Spleen (tissue), 13 donors: ENCODE measurements at places on chromosomes 12 and 14. TPM values are rescaled to one million over a fixed set of nuclear protein-coding genes. Genes with fewer than 3 reads are reported as not detected.

SLC16A7 gene
- polyA plus RNA-seq: 3.7 TPM

COQ5 gene
- 29.2 TPM for polyA plus RNA-seq

RNF212B gene
- polyA plus RNA-seq: not detected

CLEC14A gene
- 10.0 TPM for polyA plus RNA-seq

FGF23 gene
- 0.03 TPM for polyA plus RNA-seq

OTOGL gene
- 0.11 TPM for polyA plus RNA-seq

FAM222A gene
- polyA plus RNA-seq: 5.2 TPM

ANKRD33 gene
- not detected for polyA plus RNA-seq

TNS2 gene
- 67.5 TPM for polyA plus RNA-seq

RNASE8 gene
- not detected for polyA plus RNA-seq

SOX5 gene
- polyA plus RNA-seq: 0.20 TPM

MYO1A gene
- polyA plus RNA-seq: 0.20 TPM

NRIP2 gene
- polyA plus RNA-seq: 1.5 TPM

CLIP1 gene
- polyA plus RNA-seq: 9.7 TPM

TMEM229B gene
- 3.0 TPM for polyA plus RNA-seq

DNA sequence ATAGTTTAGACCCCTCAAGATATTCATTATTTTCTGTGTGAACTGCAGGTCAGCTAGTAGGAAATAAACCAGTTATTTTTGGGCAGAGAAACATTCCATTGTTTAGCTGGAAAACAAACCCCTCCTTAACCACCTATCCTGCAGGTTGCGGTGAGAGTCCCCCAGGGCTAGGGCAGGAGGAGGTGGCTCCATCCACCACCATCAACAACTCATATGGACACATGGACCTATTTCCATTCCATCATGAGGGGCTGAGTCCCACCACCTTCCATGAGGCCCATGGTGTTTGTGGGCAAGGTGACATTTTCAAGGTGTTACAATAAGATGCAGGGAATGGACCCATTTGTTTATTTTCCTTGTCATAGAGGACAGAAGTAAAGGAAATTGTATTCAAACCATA lies 160.1 kb downstream of the FOXN3 start:
- no peak for DNase-seq

- no peak for DNase-seq
These were observed 7.9 kb upstream of the IL26 start for GRCh38 chr12:68233498-68233897.

DNA sequence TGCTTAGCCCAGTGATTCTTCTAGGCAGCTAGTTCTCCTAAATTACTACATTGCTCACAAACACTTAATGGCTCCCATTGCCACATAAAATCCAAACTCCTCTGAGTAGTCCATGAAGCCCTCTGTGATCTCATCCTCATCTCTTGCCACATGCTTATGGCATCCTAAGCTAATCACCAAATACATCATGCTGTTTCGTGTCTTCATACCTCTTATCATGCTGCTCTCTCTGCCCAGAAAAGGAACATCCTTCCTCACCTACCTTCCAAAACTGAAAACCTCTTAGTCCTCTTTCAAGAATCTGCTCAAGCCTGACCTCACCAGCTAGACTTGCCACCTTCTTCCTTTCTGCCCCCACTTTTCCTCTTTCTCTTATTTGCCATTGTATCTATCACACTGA lies 108.5 kb downstream of the DUSP6 start:
- no peak for DNase-seq

- DNase-seq: no peak
These were observed 145.1 kb upstream of the GRIP1 start for GRCh38 chr12:66823857-66824570.

- no peak for DNase-seq
These were observed 137.6 kb upstream of the PPFIA2 start for GRCh38 chr12:81896771-81897170.

GRCh38 chr12:71139153-71139735 lies 18.6 kb downstream of the TSPAN8 start:
- no peak for DNase-seq

- no peak for DNase-seq
These were observed 219.9 kb downstream of the PPM1H start for GRCh38 chr12:62714774-62715721.

DNA sequence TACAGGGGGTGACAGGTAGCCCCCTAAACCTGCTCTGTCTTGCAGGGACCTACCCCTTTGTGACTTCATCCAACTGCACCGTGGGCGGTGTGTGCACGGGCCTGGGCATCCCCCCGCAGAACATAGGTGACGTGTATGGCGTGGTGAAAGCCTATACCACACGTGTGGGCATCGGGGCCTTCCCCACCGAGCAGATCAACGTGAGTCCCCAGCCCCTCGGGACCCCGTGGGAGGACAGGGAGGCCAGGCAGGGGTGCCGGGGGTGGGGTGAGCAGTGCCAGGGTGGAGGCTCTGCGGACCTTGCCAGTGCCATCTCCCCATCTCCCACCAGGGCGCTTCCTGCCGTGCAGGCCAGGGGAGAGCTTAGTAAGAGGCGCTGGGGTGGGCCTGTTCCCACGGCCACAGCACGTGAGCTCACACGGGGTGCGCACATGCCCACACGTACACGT lies 11.1 kb upstream of the SIVA1 start:
- peak; percentile 72 for DNase-seq

GRCh38 chr12:112928978-112929377 lies 9.3 kb upstream of the OAS3 start:
- no peak for DNase-seq

- no peak for DNase-seq
These were observed 51.0 kb downstream of the MAGOHB start for GRCh38 chr12:10562306-10562933.

- DNase-seq: no peak
These were observed 57.2 kb downstream of the WDR20 start for GRCh38 chr14:102196902-102197230.

GRCh38 chr12:125386652-125387051 lies 321.4 kb downstream of the AACS start:
- DNase-seq: no peak

- no peak for DNase-seq
These were observed 14.4 kb downstream of the FGD6 start for GRCh38 chr12:95202691-95203486.

GRCh38 chr12:95440401-95440800 lies 33.6 kb upstream of the METAP2 start:
- DNase-seq: no peak

DNA sequence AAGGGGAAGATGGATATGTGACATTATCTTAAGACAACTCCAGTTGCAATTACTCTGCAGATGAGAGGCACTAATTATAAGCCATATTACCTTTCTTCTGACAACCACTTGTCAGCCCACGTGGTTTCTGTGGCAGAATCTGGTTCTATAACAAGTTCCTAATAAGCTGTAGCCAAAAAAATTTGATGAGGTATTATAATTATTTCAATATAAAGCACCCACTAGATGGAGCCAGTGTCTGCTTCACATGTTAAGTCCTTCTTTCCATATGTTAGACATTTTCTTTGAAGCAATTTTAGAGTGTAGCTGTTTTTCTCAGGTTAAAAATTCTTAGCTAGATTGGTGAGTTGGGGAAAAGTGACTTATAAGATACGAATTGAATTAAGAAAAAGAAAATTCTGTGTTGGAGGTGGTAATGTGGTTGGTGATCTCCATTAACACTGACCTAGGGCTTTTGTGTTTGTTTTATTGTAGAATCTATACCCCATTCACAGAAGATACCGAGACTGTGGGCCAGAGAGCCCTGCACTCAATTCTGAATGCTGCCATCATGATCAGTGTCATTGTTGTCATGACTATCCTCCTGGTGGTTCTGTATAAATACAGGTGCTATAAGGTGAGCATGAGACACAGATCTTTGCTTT lies 36.9 kb downstream of the PSEN1 start:
- no peak for DNase-seq

DNA sequence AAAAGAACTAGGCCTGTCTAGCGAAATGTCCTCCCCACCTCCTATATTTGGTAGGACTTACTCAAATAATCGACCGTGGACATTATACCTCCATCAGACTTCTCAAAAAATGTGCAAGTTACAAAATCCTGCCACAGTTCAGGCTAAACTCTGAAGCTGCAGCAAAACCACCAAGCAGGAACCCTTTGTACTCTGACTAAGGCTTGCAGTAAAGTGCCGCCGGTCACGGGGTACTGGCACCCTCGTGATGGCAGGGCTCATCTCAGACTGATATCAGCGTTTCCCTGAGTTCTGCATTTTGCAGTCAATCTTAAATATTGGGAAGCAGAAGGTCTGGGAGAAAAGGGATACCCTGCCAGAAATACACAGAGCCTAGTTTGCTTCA lies 17.1 kb downstream of the SLC11A2 start:
- peak; percentile 88 for DNase-seq

DNA sequence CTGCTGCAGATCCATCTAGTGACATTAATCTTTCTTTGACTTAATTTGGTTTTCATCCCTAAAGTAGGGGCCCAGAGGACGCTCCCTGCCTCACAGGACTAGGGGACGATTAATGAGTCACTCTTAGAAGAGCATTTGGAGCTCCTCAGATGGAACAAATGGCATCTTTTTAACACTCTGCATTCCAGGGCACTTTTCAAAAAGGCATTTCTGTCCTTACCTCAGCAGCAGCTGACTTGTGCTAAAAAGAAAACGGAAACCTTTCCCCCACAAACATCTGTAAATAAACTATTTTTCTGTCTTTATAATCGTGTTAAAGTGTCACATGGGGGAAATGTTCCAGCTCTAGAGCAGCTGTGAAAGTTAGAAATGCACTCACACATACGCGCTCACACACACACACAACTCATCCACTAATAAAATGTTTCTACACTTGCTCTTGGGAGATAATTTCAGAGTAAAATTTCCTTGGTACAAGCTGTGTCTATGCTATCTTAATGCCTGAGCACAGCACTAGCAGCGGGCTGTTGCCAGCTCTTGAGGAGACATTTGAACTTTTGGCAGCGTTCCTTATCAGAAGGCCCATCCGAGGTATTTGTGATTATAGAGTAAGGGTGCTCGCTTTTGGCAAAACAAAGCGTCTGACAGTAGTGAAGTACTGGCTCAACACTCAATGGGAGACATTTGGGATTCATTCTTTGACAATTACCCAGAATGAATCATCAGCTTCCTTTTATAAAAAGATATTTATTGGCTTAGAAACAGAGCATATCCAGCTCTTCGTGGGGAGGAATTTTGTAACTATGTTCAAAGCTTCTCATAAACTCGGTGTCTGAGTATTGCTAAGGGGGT lies 141.3 kb downstream of the PLXNC1 start:
- DNase-seq: no peak

- no peak for DNase-seq
These were observed 3.5 kb upstream of the EIF5 start for GRCh38 chr14:103330536-103330935.

GRCh38 chr12:93097417-93097816 lies 168.3 kb upstream of the EEA1 start:
- no peak for DNase-seq

DNA sequence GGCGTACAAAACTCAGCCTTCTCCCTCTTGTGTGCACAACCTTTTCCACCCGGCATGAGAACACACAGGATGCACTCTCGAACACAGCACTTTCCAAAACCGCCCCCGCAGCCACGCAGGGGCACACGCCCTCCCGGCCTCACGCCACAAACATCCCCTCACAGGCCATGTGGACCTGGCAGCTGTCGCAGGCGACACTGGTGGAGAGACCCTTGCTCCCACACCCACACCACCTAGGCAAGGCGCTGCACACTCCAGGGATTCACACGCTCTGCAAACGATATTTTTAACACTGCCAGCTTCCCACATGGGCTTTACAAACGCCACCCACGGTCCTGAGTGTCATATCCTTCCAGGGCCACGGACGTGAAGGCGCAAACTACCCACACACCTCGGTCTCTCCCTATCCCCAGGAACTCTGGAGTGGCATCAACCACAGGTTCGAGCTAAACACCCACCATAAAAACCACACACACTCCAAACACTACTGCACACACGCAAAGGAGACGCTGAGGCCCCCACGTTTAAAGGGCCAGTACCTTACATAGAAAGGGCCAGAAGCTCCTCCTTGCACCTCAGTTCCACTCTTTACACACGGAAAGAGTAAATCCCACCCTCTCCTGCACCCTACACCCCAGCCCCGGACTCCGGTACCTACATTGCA lies 12.4 kb upstream of the ITGB7 start:
- DNase-seq: peak; percentile 86
